ENCODE measurements at places on chromosomes 16 and 17.

DNA sequence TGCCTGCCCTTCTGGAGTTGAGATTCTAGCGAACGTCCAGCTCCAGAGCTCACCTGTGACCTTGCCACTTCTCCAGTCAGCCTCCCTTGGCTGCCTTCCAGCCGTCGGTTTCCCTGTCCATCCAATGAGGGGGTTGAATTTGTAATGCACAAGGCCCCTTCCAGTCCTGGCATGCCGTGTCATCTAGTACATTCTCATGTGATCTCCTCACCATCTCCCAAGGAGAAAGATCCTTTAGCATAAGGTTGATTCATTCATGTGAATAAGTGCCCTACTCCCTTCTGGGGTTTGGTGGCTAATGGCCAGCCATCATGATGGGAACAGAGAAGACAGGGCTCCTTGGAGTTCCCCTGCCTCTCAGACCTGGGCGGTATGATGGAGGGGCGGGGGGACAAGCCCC, 18.9 kb upstream of the ABCC3 start:
- DNase-seq = no peak

DNA sequence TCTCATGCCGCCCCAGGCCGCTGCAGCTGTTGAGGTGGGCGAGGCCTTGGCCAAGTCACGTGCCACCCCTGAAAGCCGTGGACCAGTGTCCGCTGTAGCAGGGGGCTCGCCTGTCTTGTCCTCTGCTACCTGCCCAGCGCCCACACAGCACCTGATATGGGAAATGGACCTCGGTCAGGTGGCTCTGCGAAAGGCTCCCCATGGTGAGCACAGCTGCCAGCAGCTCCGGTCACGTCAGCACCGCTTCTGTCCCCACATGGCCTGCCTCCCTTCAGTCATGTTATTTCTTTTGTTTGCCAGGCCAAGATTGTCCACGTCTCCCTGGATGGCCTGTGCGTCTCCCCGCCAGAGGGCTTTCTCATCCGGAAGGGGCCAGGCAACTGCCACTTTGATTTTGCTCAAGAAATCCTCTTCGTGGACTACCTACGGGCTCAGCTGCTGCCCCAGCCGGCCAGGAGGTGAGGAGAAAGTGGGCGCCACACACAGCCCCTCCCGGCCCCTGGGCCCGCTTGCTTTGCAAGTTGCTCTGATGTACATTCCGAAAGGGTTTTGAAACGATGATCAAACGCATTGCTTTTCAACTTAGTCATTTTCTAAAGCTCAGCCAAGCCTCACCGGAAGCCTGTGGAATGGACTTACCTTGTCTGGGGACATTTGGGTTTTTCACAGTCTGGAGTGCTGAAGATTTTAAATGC, 219.8 kb downstream of the KATNIP start:
- DNase-seq = peak; percentile 84

GRCh38 chr16:35011-35677, 18.3 kb downstream of the POLR3K start:
- DNase-seq = no peak

- no peak for DNase-seq
Observed at GRCh38 chr17:1648173-1648962, 1.3 kb downstream of the RILP start.

DNA sequence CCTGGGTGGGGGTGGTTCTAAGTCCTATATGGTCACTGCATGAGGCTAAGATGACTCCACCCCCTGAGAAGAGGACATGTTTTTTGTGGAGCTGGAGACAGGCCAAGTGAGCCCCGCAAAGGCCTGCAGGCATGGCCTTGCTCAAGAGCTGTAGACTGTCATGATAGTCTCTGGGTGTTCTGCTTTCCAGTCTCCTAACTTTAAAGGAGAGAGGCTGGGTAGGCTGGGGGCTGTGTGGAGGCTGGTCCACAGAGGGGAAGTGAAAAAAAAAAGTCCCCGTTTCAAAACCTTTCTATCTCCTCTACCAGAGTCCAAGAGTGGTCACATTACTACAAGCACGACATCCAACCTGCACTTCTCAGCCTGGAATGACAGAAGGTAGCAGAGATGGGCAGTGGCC, 27.1 kb downstream of the CDRT4 start:
- DNase-seq = no peak

- DNase-seq = no peak
Observed at GRCh38 chr16:4771646-4772045, 4.7 kb upstream of the ZNF500 start.

DNA sequence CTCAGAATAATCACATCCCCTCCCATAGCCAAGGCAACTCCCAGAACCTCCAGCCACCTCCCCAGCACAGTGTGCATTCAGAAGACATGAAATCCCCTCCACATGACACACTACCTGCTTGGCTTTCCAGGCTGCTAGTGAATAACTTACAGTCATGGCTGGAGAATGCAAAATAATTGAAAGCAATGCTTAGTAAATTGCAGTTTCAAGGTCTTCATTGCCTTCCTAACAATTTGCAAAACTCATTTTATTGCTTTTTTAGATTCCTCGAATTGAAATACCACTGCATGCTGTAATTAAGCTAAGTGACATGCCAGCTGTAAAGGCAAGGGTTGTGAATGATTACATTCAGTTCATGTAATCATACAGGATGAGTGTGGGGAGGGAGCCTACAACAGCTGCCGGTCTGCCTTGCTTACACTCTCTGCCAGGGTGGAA, 29.0 kb upstream of the HOXB13 start:
- peak; percentile 25 for DNase-seq
